ENCODE measurements at places on chromosomes 2 and 18.

DNA sequence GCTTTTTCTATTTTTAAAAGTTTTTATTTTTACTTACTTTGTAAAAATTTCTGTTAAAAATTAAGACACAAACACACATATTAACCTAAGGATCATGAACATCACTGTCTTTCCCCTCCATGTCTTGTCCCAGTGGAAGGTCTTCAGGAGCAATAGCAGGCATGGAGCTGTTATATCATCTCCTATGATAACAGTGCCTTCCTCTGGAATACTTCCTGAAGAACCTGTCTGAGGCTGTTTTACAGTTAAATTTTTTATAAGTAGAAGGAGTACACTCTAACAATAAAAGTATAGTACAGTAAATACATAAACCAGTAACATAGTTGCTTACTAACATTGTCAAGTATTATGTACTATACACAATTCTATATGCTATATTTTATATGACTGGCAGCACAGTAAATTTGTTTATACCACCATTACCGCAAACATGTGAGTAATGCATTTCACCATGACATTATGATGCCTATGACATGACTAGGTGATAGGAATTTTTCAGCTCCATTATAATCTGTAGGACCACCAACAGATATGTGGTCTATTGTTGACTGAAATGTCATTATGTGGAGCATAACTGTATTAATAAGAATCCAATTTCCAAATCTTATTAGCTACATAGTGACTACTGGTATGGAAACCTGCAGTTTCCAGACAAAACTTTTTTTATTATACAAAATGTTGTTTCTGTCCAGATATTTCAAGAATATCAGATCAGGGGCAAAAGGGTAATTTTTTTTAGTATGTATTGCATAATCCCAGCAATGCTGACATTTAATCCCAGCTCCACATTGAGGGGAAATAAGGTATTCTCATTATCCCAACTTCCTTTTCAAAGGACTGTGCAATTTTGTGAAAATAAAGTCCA lies 337.2 kb upstream of the SLC39A10 start:
- DNase-seq, result no peak

- DNase-seq, result no peak
These were observed 117.6 kb downstream of the ZNF407 start for GRCh38 chr18:74715306-74715705.

- DNase-seq, result peak; percentile 36
These were observed 19.6 kb upstream of the REL start for GRCh38 chr2:60861736-60862135.

DNA sequence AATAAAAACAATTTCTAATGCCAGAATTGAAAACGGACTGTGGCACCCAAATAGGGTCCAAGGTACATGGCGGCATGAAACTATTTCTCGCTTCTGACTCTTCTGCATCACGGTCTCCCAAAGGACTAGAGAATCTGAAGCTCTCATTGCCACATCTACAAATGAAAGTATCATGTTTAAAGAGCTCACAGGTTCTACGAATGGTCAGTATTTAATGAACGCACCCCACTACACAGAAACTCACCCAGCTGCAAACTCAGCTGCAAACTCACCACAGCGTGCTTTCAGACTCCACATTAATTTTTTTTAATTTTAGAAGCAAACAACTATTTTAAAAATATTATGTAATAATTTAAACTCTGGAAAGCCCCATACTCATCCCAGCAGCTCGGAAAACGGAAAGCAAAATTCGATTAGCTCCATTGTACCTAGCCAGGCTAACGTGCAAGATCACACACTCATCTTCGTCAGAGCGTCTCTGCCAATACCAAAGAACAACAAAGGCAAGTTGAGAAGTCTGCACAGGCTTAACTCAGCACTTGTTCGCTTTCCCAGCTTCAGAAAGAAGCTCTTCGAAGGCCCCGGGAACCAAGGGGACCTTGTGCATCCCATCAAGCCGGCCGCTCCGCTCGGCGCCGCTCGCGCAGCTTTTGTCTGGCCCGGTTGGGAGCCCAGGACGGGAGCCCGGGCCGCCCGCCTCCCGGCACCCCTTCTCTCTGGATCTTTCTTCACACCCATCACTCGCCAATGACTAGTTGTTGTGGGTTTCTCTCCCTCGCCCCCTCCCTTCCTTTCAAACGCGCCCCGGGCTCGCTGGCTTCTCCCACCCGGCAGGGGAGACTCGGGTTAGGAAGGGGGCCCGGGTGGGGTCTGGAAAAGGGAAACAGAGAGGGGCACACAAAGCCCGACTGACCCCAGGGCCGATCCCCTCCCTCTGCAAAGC lies 785 bp downstream of the CLASP1 start:
- peak; percentile 65 for DNase-seq

- DNase-seq, result no peak
These were observed 41.2 kb downstream of the PAX3 start for GRCh38 chr2:222257645-222258044.

DNA sequence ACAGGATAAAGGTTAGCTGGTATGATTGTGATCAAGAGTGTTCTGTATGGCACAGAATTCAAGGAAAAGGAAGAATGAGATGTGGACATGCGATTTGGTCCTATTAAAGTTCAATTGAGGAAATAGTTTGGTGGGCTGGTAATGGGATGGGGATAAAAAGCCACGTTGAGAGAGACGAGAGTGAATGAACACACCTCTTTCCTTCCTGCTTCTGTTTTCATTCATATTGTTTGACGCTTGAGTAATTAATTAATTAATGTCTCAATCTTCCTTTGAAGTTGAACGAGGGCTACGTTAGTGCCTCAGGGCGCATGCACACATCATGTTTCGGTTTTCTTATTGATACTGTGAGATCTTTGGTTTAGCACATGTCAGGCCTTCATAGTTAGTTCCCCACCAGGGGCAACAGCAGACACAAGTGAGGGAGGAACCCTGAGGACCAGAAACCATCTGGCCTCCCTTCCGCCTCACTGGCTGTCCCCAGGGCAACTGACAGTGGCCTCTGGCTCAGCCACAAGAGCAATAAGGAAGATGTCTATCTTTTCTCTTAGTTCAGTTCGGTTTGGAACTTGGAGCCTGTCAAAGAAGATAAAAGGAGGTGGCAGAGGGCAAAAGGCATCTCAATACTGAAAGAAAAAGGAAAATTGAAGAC lies 116.0 kb downstream of the LIPG start:
- peak; percentile 16 for DNase-seq

DNA sequence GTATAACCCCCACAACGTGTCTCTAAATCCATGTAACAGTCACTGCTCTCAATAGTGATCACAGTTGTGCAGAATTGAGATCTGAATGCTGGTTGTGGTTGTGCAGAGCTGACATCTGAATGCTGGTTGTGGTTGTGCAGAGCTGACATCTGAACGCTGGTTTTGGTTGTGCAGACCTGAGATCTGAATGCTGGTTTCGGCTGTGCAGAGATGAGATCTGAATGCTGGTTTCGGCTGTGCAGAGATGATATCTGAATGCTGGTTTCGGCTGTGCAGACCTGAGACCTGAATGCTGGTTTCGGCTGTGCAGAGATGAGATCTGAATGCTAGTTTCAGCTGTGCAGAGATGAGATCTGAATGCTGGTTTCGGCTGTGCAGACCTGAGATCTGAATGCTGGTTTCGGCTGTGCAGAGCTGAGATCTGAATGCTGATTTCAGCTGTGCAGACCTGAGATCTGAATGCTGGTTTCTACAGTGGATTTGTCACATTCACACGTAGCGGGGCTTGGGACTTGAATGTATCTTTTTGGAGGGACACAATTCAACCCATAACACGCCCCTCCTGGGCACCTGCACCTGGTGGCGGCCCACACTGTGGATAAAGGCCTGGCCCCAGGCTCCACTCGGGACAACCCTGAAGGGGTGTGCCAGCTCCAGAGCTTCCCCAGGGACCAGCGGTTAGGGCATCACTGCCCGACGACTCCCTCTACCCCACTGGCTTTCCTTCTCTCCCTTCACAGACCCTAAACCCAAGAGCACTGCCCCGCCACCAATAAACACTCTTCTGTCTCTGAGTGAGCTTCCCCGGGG lies 51.1 kb upstream of the SLC66A3 start:
- no peak for DNase-seq

GRCh38 chr2:203200866-203201265 lies 38.0 kb upstream of the CYP20A1 start:
- DNase-seq, result no peak

GRCh38 chr2:223180463-223180862 lies 128.5 kb downstream of the KCNE4 start:
- no peak for DNase-seq
